ENCODE measurements at places on chromosomes 13 and 19.

DNA sequence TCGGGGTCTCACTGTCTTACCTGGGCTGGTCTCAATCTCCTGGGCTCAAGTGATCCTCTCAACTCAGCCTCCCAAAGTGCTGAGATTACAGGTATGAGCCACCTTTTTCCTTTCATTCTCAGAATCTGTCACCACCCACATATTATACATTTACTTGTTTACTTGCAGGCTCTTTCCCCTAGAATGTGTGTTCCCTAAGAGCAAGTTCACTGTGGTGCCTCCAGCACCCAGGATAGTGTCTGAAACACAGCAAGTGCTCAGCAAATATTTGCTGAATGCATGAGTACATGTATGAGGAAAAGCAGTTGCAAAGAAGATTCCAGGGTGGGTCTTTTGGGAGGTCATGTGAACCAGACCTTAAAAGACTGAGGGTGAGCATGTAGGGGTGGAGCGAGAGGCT, 96.8 kb downstream of the RGCC start:
- no peak for DNase-seq

DNA sequence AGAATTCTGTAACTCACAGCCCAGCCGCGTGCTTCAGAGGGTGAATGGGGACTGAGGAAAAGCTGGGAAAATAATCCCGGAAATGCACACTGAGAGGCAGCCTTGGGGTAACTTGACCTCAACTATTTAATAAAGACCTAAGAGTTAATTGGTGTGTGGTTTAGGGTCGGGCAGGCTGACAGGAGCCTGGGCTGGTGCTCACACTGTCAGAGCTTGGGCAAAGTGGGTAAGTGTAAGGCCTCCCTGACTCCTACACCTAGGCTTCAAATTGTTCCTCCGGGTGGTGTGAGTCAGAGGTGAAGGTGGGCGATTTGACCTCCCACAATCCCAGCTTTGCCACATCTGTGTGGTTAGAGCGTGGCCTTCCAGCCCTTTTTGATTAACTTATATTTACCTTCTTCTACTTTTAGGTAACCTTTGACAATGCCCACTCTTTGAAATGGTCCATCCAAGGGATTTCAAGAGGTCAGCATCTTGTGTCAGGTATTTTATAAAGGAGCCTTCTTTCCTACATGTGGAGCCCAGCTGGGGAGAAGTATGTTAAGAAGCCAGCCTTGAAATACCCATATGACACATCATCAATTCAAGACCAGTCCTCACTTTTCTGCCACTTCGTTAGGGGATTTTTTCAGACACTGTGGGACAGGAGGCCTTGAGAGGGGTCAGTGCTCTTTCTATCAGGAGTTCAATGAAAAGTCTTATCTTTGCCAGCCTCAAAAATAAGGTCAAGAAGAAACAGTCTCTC, 114.2 kb downstream of the NUFIP1 start:
- DNase-seq, result no peak

GRCh38 chr19:5086230-5086629, 117.3 kb downstream of the KDM4B start:
- DNase-seq, result no peak

GRCh38 chr19:35142606-35143230, 337 bp upstream of the FXYD7 start:
- peak; percentile 68 for DNase-seq

DNA sequence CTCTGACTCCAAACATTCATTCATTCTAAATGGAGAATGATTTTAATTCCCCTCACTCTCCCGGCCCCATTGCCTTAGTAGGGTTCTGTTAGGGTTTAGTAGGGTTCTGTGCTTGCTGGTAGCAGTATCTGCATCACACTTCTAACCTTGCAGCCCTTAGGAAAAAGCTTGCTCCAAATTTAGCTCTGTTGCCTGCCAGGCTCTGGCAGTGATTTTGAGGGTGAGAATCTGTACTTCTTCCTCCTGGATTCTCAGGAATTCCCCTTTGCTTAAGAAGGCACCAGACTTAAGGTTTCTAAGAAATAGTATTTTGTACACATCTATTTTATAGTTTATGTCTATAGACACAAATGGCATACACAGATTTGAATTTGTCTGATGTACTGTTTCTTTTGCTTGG, 14.7 kb downstream of the B3GLCT start:
- no peak for DNase-seq

- DNase-seq, result no peak
These were observed 543.3 kb upstream of the ARGLU1 start for GRCh38 chr13:107111248-107111647.

- no peak for DNase-seq
These were observed 95.6 kb upstream of the CSNK1A1L start for GRCh38 chr13:37201081-37201480.

DNA sequence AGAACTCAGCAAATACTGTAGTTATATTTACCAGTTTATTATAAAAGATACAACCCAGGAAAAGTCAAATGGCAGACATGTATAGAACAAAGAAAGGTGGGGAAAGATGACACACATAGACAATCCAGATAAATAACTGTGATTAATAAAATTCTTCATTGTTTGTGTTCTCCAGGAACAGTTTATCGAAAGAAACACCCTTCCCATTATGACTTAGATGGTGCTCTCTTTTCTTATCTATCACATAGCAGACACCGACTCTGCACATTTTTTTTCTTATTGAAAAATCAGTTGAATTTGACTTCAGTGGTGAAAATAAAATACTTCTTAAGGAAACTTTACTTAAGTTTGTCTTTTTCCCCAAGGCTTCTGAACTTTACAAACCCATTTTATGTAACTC, 6.2 kb downstream of the ZNF708 start:
- DNase-seq, result no peak

Data from activated T-helper 1 cell treated with Interleukin-2 at 50 U/mL for 16 hours (primary cell).